ENCODE measurements at places on chromosomes 12 and 14.

DNA sequence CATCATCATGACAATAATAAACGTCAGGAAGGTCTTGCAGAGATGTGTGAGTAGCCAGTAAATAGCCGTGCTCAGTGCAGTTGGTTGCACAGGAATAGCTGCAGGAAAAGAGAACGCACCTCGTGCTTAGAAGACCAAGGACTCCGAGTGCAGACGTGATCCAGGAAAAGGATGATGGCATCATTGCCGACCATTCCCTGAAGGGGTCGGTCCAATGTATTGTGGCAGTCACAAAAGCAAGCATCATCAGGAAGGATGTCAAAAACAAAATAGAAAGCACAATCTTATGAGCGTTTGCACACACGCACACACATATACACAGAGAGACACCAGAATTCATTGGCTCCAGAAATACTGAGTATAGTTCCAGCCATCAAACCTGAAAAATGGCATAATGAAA lies 12.8 kb downstream of the DUSP6 start:
- DNase-seq = no peak

DNA sequence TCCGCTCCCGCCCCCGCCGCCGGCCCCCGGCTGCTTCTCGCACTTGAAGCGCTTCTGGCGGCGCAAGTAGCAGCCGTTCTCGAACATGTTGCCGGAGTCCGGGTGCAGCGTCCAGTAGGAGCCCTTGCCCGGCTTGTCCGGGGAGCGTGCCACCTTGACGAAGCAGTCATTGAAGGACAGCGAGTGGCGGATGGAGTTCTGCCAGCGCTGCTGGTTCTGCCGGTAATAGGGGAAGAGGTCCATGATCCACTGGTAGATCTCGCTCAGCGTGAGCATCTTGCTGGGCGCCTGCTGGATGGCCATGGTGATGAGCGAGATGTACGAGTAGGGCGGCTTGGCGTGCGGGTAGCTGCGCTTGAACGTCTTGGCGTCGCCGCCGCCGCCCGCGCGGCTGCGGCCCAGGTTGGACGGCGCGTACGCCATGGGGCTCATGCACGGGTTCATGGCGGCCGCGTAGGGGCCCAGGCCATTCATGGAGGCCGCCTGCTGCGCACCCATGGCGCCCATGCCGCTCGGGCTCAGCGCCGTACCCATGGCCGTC lies 3.0 kb downstream of the FOXA1 start:
- DNase-seq = no peak

DNA sequence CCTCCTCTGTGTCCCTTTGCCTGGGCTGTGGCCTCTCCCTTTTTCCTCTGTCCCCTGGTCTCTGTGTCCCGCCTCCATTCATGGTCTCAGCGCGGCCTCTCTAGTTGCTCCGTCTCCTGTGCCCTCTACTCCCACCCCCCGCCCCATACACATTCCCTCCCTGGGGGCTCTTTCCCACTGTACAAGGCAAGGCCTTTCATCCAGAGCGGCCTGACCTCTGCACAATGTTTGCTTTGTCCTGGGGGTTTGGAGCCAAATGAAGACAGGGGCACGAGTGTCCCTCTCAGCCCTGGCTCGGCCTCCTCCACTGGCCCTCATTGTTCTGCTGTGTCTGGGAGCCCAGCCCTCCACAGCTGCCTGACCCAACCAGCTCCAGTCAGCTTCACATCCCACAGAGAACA lies 678.6 kb downstream of the BCL11B start:
- no peak for DNase-seq

DNA sequence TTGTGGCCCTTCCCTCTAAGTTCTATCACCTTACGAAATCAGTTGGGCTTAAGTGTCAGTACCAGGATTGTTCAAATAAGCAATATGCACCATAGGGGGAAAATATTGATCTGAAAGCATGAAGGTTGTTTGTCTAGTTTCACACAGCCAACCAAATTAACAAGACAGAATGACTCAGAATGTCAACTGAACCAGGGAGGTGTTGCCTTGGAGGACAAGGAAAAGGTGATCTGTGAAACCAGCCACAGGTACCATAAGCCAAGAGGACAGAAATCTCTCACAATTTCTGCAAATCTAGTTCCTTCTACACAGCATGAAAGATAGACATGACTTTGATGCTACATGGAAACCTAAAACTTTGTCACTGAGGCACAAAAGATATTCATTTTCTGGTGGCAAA lies 297.9 kb downstream of the BCL11B start:
- no peak for DNase-seq

- DNase-seq = no peak
Measured at GRCh38 chr12:125247477-125247876, 182.2 kb downstream of the AACS start.

DNA sequence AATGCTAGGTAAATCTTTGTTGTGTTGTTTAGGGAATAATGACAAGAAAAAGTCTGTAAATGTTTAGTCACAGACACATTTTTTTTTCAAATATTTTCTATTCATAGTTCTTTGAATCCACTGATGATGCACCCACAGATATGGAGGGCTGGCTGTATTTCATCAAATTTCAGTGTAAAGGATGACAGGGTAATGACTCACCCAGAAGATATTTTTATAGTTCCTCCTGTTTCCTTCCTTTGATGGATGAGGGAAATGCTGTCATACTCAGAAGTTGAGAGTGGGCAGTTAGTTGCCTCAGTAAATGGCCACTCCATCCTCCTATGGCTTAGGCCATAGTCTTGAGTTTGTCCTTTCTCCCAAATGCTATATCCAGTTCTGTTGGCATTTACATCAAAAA lies 76.9 kb upstream of the REP15 start:
- DNase-seq = no peak

DNA sequence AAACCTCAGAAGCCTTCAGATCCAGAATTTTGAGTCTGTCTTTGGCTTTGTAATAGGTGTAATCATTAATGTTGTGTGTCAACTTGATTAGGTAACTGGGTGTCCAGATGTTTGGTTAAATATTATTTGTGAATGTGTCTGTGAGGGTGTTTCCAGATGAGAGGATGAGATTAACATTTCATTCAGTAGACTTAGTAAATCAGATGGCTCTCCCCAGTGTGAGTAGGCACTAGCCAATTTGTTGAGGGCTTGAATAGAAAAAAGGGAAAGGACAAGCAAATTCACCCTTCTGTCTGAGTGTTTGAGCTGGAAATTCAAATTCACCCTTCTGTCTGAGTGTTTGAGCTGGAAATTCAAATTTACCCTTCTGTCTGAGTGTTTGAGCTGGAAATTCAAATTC lies 932.2 kb downstream of the SLC6A15 start:
- DNase-seq = no peak

DNA sequence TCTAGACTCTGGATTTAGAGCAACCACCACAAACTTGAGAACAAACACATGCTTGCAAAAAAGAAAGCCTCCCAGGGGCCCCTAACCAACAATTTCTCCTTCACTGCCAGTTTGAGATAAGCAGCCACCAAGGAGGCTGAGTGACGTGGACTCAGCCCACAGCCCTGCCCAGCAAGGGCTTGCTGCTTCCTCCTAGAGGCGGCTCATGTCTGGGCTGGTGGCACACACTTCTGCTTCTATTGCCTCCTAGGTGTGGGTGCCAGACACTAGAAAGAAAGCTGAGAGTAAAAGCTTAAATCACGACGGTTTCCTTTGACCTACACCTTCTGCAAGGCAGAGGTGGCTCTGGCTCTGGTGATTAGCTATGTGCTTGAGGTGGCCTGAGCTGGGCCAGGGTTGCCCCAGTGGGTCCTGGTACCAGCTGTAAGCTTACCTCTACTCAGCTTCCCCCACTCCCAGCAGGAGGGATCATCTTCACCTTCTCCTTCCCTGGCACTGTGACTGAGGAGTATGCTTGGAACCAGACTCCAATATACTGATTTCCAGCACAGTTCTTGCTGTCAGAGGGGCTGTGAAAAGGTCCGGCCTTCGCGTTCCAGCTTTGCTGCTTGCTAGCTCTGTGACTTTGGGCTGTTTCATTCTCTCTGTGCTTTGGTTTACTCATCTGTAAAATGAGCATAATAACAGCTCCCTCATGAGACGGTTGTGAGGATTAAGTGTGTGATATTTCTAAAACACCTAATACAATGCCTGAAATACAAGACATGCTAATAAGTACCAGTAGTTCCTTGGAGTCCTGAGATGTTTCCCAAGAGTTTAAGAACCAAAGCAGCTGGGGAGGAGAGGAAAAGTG lies 89.7 kb upstream of the PARP11 start:
- peak; percentile 91 for DNase-seq
